ENCODE measurements at places on chromosomes 6 and 20.

DNA sequence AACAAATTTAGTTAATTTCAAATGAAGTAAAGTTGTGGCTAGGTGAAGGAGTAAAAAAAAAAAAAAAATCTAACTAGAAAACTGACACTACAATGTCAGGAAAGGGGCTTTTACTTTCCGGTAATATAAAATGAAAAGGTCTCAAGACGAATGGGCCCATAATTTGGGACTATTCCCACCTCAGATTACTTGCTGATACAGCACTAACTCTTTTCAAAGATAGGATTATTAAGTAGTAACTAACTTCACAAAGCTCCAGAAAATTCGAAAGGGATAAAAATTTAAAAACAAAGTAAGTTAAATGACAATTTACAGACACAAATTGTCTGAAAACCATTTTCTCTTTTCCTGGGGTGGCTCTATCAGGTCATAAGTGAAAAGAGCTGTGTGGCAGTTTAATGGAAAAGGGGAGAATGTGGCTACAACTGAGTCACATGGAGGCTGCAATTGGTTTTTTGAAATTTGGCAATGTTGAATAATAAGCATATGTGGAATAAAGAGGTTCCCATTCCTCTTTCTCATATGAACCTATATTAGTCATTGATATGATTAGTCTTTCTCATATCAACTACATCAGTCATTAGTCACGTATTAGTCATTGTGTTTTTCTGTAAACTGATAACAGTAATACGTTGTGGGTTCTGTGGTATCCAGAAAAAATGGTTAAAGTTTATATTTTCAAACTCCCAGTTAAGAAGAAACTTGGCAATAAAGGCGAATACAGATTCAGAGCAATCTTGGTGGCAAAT, 78.0 kb downstream of the RWDD2A start:
- DNase-seq = no peak

DNA sequence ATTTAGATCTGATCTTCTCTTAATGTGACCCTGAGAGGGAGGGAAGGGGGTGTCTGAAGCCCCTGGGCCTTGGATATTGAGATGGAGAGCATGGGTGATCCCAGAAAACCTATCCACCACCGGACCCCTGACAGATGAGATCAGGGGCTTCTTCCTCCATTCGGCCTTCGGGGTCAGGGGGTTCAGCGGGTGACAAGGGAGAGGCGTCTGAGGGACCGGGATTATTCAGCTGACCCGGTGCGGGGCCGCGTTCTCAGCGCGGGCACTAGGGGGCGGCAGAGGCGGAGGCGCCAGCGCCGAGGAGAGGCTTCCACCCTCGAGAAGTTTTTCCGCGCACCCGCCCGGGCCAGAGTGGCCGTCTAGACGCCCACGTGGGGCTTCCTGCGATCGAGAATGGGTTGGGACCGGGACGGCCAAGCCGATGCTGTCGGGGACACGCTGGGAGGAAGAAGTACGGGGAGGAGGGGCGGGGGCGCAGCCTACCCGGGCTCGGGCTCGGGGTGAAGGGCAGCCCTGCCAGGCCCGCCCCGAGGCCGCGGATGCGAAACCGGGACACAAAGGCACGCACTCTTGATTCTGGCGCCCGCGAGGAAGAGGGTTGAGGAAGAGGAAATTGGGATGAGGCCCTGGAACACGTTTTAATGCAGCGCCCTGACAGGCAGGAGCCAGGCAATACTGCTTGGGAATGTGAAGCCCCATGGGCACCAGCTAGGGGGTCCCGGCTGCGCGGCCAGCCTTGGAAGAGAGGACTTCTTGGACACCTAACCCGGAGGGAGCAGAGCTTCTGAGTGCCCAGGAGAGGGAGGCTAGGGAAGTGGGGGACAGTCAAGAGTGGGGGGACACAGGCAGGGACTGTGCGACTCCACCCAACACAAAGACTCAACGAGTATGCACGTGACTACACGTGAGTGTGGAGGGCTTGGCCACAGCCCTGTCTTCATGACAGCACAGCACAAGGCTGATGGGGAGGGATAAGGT, 30.6 kb downstream of the COL11A2 start:
- peak; percentile 0 for DNase-seq

DNA sequence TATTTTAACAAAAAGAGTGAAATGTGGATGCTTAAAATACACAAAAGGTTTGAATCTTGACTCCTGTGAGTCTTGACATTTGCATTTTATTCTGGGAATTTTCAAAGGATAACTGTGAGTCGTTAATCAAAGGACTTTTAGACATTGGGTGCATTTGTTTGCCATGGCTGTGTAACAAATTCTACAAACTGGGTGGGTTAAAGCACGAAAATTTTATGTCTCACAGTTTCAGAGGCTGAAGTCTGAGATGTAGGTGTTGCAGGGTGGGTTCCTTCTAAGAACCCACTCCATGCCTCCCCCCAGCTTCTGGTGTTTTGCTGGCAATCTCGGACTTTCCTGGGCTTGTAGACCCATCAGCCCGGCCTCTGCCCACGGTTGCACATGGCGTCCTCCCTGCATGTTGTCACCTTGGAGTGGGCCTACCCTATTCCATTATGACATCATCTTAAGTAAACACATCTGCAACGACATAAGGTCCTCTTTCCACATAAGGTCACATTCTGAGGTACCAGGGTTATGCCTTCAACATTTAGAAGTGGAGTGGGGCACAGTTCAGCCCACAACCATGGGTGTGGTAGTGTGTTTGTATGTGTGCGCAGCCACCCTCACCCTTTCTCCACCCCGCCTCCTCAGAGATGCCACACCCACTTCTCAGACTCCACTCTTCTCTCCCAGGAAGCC, 113.1 kb downstream of the FOXA2 start:
- DNase-seq = no peak

- no peak for DNase-seq
Observed at GRCh38 chr6:11085758-11086435, 7.7 kb upstream of the SMIM13 start.

DNA sequence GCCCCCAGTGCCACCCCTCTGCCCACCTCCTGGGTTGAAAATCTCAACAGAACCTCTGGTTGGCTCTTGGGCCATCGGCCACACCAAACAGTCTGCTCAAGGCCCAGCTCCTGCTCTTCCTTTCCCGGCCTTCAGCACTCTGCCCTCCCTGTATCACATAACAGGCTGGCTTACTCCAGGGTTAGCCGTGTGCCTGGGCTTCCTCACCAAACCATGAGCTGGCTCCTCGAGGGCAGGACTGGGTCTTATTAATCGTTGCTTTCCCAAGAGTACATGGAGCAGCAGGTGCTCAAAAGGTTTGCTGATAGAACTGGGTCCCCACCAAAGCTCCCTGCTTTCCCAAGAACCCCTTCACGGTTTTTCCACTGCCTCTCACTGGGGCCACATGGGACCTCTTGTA, 12.7 kb upstream of the FAM83C start:
- no peak for DNase-seq

DNA sequence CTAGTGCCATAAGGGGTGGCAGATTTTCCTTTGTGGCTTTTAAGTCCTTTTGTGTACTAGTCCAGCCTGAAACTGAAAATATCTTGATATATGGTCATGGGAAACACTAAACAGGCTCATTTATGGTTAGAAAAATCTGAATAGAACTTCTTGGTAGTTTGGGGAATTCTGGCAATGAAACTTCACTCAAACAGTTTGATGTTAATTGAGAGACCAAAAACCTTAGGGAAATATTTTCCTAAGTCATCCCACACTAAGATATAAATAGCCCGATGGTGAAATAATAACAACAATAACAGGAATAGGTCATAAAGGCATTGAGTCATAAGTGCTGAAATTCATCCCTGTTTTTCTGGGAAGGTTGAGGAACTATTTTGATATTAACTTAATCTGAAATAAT, 146.2 kb upstream of the SMLR1 start:
- no peak for DNase-seq

- no peak for DNase-seq
Observed at GRCh38 chr6:37373822-37374471, 20.2 kb downstream of the RNF8 start.

GRCh38 chr6:56804996-56805395, 149.9 kb upstream of the BEND6 start:
- no peak for DNase-seq

DNA sequence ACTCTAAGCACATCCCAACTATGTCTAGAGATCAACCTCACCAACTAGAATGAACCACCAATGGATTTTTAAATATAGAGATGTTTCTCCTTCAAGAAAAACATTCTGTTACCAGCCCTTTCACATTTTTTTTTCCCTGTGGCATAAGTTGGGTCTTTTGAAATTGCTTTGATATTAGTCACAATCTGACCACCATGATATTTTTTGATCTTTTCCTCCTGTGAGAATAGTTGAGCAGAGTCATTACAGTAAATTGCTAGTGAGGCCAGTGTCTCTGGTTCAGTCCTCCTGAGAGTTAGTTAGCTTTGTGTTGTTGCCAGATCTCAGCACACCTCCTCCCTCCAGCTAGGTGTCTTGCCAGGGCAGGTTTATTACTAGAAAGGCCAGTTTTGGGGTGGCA, 79.7 kb upstream of the MYLIP start:
- no peak for DNase-seq

DNA sequence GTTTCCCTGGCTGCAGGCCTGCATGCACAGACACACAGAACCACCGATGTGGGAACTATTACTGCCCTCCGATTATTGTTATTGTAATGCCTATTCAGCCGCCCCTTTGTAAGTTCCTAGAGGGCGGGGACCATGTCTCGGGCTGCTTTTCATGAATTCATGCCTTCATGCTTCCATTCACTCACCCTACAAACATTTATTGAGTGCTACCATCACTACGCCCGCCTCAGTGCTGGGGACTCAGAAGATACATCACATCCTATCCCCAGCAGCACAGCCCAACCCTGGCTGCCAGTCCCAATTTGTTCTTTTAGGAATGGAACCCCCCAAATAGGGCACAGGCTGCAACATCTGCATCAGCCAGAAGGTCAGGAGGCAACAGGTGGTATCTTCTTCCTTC, 75.9 kb downstream of the FOXA2 start:
- no peak for DNase-seq

GRCh38 chr20:12594410-12595088, 414.2 kb upstream of the SPTLC3 start:
- DNase-seq = no peak

DNA sequence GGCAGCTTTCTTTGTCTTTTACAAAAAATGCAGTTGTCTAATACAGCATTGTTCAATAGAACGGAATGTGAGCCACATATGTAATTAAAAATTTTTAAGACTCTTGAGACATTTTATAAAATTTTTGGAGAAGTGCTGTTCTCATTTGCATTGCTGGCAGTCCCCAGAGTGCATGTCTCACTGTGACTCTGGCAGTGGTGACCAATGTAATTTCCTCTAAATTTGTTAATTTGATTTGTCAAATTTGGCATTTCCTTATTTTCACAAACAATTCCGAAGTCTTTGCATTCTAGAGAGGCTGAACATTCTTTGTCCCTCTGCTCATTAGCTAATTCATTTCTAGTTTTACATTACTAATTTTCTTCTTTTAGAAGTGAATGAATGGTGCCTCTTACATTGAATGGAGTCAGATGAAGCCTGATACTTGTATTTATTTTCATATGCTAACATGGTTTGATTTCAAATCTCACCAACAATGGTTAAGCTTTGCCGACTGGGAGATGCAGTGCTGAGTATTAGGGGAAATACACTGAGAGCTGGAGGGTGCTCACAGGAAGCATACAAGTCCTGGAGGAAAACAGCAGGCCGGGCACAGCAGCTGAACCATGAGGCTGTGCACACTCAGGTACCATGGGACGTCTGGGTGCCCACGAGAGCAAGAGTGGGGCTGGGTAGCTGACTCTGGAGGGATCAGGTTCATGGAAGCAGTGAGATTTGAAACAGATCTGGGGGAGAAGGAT, 68.5 kb upstream of the ARMC2 start:
- no peak for DNase-seq

DNA sequence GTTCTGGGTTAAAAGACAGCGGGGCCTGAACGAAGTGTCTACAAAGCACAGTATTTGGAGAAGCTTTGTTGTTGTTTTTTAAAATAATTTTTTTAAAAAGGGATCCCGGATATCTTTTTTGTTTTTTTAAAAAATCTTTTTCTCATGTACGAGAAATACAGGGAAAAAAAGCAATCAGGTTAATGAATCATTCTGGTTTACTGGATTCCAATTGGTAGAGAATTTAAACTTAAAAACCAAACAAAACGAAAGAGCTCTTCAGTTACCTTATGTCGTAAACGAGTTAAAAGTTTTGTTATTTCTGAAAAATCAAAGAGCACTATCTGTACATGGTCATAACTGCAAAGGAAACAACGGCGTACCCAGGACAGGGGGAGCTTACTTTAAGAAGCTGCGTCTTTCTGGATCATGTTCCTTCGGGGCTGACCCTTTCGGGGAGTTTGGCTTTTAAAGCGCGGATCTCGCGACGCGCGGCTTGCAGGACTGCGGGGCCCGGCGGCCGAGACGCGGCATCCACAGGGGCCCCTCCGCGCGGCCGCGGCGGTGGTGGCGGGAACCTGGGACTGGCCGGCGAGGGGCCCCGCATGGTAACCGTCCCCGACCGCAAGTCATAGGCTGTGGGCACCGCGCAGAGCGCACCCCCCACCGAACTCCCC, 927 bp downstream of the IL20RA start:
- DNase-seq = peak; percentile 28

DNA sequence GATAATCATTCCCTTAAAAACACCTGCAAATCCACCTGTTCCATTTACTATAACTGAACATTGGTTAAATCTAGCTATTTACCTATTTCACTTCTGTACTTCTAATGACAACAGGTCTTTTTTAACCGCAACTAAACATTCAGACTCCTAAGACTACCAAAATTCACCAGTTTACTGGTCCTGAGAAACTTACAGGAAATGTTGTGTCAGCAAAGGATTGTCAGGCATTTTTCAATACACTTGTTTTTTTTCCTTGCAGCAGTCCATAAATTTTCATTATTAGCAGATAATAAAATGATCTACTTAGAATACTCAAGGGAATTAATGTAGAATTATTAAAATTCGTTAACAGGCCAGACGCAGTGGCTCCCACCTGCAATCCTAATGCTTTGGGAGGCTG, 5.3 kb downstream of the ZUP1 start:
- DNase-seq = no peak

DNA sequence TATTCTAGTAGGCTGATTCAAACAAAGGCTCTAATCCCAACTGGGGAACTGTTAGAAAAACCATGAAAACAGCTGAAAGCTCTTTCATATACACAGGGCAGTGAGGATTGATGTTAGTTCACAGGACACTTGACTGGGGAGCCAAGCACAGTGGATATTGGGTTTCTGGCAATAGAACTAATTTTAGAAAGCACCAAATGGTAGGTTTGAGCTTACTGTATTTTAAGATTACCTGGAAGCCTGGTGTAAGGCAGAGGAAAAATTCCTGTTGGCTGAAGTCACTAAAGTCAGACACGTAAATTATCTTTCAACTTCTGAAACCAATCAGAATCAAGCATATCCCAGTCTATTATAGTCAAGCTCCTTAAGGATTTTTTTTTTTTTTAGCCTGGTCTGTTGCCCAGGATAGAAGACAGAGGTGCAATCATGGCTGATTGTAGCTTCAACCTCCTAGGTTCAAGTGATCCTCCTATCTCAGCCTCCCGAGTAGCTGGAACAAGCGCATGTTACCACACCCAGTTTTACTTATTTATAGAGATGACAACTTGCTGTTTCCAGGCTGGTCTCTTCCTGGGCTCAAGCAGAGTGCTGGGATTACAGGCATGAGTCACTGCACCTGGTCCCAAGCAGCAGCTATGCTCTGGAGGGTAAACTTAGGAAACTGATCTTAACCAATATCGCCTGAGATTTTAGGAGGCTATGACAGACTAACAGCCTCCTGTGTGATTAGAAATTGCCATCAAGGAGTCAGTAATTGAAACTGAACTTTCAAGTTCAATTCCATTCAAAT, 32.5 kb upstream of the SYNCRIP start:
- no peak for DNase-seq

- no peak for DNase-seq
Observed at GRCh38 chr6:90156861-90157260, 139.8 kb downstream of the BACH2 start.

GRCh38 chr6:4635666-4636065, 140.5 kb upstream of the CDYL start:
- DNase-seq = no peak

Data from NCI-H1092 treated with DMSO at 0.1 percent for 48 hours (cell line).